ENCODE measurements at places on chromosomes 2 and 18. TPM values are rescaled to one million over a fixed set of nuclear protein-coding genes. Genes with fewer than 3 reads are reported as not detected.

EVA1A gene
- 88.3 TPM for total RNA-seq

TXNDC2 gene
- total RNA-seq, result not detected

TMEM17 gene
- 1.6 TPM for total RNA-seq

SP140 gene
- not detected for total RNA-seq

TRIM43 gene
- total RNA-seq, result 0.33 TPM

TLX2 gene
- total RNA-seq, result not detected

IL1B gene
- total RNA-seq, result 0.11 TPM

ELOA2 gene
- total RNA-seq, result not detected

IL36A gene
- total RNA-seq, result not detected

CERS6 gene
- total RNA-seq, result 48.3 TPM
